ENCODE measurements at places on chromosomes 7 and 10.
A peak's percentile ranks its signal among the peaks of the same experiment; 100 is the strongest.

- no peak for DNase-seq
These were observed 236.3 kb upstream of the IGFBP3 start for GRCh38 chr7:46157404-46157803.

DNA sequence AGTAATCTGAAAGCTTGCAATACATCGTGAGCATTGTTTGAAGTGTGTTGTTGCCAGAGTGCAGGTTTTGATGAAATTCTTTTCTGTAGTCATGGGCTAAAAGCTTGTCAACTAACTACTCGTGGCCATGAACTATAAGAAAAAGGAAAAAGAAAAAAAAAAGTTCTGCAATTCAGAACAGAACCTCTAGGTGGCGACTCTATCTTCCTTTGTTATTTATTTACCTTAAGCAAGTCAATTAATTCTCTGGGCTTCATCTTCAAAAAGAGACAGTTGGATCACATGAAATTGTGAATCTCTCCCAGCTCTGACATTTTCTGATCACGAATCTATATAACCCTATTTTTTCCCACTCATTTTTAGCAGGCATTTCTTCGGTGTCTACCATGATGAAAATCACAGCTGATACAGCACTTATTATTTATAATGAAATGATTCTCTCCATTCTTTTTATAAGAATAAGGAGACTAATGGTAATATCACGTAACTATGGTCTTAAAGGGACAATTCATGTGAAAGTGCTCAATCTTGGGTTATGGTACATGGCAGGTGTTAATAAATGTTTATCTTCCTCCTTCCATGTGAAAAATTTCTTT lies 18.8 kb downstream of the TMEM196 start:
- DNase-seq, result no peak

DNA sequence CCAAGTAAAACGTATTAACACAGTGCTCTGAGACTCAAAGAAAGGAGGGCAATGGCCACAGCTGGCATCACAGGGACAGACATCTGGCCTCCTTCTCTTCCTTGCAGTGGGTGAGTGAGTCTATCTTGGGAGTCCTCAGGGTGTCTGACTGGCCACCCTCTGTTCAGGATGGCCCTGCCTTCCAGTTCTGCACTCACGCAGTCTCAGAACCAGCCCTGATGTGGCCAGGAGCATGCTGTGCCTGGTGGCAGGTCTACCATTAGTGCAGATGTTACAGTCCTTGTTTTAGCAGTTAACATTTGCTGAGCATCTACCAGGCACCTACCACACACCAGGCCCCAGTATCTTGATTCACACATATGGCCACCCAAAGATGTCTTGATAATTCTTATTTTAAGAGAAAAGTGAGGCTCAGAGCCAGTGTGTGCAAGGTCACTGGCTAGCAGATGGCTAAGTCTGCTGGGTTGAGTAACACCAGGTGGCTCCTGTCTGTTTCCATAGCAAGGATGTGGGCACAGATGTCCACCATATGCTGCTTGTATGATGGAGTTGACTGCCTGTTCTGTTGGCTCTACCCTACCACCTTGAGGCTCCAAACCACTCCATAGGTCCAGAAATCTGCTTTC lies 23.2 kb upstream of the ARHGAP22 start:
- no peak for DNase-seq

GRCh38 chr10:117137031-117137910 lies 799 bp downstream of the VAX1 start:
- no peak for DNase-seq

- DNase-seq, result no peak
These were observed 604.0 kb downstream of the INHBA start for GRCh38 chr7:41098846-41099245.

- DNase-seq, result no peak
These were observed 53.4 kb downstream of the PWWP2B start for GRCh38 chr10:132450466-132450824.

DNA sequence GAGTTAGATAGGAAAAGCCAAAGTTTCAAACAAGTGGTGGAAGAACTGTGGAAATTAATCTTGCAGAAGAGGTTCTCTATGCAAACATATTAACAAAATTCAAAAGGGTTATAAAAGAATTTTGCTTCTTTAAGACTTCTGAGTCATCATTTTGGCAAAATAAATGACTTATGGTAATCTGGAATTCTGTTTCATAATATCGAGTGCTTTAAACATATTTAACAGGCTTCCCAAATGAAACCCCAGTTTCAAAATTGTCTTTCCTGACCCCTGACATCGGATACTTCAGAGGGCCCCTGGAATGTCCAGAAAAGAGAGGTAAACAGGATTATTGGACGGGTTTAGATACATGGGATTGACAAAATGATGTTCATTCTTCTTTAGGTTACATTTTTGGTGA lies 444.6 kb downstream of the HTR7 start:
- DNase-seq, result no peak

DNA sequence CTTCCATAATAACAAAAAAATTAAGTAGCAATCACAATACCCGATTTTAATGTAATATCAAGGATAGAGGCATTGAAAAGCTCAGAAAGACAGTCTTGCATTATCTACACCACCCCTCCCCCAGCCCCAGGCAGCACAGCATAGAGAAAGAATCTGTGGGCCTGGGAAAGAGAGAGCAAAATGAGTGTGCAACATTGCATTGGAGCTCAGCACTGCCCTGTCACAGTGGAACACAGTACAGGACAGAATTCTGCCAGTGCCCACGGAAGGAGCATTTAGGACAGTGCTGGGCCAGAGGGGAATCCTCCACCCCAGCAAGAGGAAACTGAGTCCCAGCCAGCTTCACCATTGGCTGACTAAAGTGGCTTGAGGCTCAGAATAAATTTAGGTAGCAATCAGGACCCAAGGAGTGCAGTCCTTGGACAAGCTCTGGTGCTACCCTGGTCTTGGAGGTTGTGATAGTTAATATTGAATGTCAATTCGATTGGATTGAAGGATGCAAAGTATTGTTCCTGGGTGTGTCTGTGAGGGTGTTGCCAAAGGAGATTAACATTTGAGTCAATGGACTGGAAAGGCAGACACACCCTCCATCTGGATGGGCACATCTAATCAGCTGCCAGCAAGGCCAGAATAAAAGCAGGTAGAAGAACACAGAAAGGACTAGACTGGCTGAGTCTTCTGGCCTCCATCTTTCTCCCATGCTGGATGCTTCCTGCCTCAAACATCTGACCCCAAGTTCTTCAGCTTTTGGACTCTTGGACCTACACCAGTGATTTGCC lies 234.4 kb downstream of the ANK3 start:
- no peak for DNase-seq

GRCh38 chr10:121296881-121297585 lies 301.2 kb downstream of the FGFR2 start:
- no peak for DNase-seq

DNA sequence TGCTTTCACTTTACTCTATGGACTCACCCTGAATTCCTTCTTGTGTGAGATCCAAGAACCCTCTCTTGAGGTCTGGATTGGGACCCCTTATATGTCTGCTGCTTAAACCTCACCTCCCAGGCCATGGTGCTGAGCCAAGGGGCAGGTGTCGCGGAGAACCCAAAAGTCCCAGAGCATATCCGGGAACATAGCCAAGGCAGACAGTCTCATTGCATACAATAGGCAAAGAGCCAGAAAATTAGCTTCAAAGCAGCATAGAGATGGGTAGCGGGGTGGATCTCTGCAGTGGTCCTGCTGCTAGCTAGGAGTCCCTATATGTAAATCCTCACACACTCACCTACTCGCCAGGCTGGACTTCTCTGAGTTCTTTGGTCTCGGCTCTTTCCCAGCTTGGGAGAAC lies 5.5 kb downstream of the CCL24 start:
- no peak for DNase-seq

DNA sequence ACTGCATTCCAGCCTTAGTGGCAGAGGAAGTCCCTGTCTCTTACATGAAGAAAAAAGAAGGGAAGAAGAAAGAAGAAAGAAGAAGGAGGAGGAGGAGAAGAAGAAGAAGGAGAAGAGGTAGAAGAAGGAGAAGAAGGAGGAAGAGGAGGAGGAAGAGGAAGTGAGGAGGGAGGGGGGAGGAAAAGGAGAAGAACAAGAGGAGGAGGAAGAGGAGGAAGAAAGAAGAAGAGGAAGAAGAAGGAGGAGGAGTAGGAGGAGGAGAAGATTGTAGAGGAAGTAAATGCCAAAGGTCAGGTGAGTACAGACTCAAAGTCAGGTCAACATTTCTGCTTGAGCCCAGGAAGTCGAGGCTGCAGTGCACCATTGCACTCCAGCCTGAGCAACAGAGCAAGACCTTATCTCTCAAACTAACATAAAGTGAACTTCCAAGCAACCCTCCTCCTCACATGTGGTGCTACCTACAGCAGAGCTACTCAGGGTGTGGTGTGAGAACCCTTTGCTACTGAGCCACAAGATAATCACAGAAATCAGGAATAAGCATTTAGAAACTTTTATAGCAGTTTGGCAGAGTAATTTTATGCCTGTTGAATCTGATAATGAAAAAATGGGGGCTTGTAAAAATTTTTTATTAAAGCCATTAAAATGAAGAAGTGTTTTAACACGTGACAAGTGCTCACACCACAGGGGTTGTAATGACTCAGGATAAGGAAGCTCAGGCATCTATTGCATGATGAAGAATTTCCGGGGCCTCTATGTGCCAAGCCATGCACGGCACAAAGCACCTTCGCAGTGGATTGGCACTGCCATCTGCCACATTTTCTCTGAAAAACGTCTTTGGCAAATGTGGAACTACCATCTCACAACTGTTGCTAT lies 224.9 kb upstream of the AUTS2 start:
- no peak for DNase-seq

GRCh38 chr10:110216942-110217661 lies 9.7 kb downstream of the MXI1 start:
- DNase-seq, result no peak

- peak; percentile 84 for DNase-seq
These were observed at the start of gene ZNF22 for GRCh38 chr10:45000752-45001380. ZNF22 (plus strand) TSS chr10:45000923; CDS start chr10:45003369, 2,446 bp downstream.

GRCh38 chr7:102389810-102390209 lies 6.4 kb upstream of the PRKRIP1 start:
- no peak for DNase-seq

- peak; percentile 91 for DNase-seq
These were observed 254.1 kb downstream of the TNS3 start for GRCh38 chr7:47327698-47328391.

DNA sequence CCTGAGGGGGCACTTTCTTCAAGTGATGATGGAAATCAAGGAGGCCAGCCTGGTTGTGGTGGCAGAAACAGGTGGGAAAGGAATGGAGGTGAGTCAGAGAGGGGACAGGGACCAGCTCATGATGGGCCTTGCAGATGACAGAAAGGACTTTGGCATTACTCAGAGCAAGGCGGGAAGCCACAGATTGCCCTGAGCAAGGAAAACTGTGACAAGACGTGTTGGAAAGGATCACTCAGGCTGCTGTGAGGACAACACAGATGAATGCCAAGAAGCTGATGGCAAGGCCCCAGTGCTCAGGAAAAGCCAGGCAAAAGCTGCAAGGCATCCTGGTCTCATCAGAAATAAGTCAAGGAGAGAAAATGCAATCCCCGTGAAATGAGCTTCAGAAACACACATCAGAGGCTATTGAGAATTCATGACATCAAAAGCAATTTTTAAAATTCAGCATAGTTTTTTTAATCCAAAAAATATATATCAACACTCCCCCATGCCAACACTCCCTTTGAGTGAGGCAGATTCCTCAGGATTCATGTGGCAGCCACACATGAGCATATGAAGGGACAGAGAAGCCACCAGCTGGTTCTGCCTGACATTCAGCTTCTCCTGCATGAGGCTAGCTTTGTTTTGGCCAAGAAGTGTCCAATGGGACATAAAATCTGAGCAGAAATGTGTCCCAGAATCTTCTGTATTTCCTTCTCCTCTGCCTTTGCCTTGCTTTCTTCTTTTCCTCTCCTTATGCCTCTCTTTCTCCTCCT lies 244.5 kb upstream of the MYO3A start:
- peak; percentile 8 for DNase-seq

GRCh38 chr10:102645388-102645740 lies 1.1 kb downstream of the TRIM8 start:
- peak; percentile 87 for DNase-seq

GRCh38 chr7:122692769-122693309 lies 6.1 kb downstream of the RNF133 start:
- no peak for DNase-seq

DNA sequence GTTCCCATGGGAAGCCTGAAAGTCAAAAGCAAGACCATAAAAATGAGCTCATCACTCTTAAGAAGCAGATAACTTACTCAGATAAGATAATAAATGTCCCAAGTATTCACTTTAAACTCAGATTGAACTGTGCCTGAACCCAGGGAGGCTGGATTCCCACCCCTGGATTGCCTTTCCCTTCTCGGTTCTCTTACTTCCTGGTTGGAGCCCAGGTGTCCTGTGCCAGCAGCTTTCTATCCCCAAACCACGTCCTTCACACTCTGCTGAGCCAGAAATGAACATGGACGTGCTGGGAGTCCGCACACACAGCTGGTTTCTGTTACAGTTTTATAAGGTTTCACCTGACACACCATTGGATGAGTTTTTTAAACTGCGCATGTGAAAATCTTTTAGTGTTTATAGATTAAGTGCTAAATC lies 636.2 kb upstream of the IGFBP3 start:
- no peak for DNase-seq

DNA sequence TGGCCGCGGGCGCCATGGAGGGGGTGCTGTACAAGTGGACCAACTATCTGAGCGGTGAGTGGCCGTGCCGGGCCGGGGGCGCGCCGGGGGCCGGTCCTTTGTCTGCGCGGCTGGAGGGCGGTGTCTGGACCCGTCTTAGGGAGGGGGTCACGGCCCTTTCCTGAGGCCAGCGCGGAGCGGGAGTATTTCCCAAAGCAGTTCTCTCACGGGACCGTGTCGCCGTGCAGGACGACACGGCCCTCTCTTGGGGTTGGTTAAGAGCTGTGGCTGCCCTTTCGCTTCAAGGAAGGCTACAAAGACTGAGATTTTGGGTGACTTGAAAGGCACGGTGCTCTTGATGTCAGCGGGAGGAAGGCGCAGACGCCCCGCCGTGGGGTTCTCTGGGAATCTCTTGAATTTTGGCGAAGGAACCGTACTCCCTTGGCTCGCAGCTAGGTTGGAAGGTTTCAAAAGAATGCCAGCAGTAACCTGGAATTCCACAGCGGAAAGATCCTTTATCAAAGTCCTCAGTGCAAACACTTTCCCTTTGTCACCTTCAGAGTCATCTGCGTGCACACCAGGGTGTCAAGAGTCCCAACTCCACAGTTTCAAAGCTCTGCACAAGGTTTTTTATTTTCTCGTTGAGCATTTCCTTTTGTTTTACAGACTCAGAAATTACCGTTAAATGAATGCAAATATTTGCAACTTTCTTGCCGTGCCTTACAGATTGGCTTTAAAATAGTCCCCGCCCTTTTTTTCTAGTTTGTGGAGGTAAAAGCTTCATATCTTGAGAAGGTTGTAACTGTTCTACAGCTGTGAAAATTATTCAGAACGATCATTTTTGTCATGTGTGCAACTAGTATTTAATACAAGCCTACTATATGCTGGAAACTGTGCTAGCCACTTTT lies 780 bp downstream of the PLEKHA8 start:
- peak; percentile 44 for DNase-seq

GRCh38 chr10:84783386-84783785 lies 455.0 kb downstream of the CCSER2 start:
- DNase-seq, result no peak
